ENCODE measurements at places on chromosomes 3 and 15.

- no peak for DNase-seq
These were observed at the start of gene MAPKAPK3 for GRCh38 chr3:50617096-50617791. Gene MAPKAPK3 (plus strand): TSS chr3:50617151. CDS start chr3:50617566, 415 bp downstream.

DNA sequence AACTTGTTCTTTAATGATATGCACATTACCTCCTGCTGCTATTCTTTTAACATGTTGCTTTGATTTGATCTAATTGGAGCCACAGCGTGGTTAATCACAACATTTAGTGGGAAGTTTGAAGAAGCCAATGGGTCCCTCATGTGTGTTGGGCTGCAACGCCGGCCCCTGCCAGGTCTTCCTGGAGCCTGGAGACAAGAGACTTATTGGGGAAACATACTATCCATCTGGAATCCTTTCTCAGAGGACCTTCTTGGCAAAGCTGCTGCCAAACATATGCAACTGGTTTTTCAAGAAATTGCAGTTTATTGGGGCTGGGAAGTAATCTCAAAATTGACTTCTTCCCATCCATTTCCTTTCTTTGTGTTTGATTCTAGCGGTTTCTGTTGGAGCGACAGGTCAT is 396.3 kb upstream of the PROK2 start:
- no peak for DNase-seq

DNA sequence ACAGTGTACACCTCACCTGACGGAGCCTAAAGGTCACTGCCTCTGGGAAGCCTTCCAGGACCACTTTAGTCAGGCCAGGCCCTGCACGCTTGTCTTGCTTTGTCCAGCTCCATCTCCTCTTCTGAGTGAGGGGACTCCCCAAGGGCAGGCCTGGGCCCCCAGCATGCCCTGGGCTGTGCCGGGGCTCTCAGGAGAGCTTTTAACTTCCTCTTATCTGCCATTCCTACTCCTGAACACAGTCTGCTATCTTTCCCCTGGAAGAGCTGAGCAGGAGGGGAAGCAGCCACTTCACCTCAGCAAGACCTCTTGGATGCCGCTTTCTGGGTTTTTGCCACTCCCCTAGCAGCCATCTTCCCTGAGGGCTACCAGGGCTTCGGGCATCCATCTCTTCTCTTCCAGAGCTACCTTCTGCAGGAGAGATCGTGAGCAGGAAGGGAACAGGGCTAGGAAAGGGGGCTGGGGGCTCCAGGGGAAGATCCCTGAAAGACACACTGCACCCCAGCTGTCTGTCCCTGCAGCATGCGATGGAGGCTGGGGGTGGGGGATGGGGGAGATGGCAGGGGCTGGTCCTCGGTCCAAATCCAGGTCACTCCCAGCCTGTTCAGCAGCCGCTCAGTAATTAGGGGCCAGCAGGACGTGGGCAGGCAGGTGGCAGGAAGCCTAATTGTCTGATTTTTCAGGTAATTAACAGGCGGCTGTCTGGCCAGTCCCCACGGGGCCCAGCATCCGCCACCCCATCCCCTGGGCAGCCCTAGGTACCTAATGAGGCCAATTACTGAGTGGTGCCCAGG is 19.9 kb upstream of the RPL29 start:
- DNase-seq = no peak

- DNase-seq = no peak
These were observed 70.8 kb upstream of the ZBTB20 start for GRCh38 chr3:115217678-115218451.

GRCh38 chr15:32943711-32944110 is 225.9 kb downstream of the GREM1 start:
- no peak for DNase-seq

DNA sequence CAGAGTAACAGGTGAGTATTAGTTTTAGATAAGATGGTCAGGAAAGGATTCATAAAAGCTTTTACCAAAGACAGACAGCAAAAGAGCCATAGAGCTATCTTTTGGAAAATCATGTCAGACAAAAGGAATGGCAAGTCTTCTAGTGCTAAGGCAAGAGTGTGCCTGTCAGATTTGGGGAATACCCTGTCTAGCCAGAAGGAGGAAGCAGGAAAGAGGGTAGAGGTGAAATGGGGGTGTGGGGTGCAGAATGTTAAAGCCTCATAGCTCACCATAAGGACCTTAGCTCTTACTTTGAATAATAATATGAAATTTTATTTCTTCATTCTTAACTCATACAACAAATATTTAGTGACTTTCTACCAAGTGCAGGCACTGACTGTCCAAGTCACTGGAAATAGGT is 512.1 kb upstream of the ROBO2 start:
- DNase-seq = no peak

- peak; percentile 24 for DNase-seq
These were observed 20.8 kb downstream of the UBE2E1 start for GRCh38 chr3:23826382-23827064.

- DNase-seq = peak; percentile 60
These were observed 17.7 kb downstream of the SEC62 start for GRCh38 chr3:169984292-169984691.

- DNase-seq = no peak
These were observed 23.1 kb downstream of the AADAC start for GRCh38 chr3:151837057-151837456.

- no peak for DNase-seq
These were observed 130.3 kb downstream of the DLG1 start for GRCh38 chr3:197168063-197168462.

- no peak for DNase-seq
These were observed 181.3 kb downstream of the SNRPN start for GRCh38 chr15:25136119-25136518.

GRCh38 chr15:47872869-47873432 is 155.6 kb downstream of the SEMA6D start:
- no peak for DNase-seq

DNA sequence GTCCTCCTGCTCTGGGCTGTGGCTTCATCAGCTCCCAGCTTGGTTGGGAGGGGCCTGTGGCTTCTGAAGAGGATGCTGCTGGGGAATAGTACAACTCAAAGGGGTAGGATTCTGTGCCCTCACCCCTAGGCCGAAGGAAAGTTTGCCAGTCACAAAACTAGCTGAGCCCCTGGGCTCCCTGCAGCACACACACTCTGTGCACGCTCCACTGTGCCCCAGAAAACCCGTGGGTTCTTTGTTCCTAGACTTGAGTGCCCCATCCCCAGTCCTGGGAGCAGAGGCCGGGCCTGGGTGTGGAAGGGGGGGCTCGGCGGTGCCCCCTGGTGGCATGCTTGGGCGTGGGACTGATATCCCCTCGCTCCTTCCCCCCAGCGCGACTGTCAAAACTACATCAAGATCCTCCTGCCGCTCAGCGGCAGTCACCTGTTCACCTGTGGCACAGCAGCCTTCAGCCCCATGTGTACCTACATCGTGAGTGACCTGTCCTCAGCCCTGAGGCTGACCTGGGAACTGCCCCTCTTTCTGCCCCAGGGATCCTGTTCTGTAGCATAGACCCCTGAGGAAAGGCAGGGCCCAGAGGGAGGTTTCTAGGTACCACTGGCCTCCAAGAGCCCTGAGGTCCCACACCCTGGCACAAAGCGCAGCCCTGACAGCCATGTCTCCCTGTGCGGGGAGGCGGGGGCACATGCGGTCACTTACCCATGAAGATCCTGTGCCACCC is 14.2 kb downstream of the CIB1 start:
- DNase-seq = peak; percentile 68

DNA sequence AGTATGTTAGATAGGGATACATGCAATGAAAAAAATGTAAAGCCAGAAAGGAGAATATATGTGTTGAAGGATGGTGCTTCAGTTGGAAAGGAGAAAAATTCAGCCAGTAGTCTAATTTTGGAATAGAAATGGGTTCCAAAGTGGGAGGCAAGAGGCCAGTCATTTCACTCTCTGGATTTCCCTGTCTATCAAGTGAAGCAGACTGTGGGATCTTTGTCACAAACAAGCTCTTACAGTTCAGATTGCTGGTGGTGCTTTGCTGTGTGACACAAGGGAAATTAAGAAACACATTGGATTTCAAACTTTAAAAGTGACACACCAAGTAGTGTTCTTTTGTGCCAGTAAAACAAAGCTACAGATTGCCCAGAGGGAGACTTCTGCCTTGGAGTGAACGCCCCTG is 82.0 kb upstream of the BFSP2 start:
- DNase-seq = no peak

GRCh38 chr3:103437883-103438282 is 1003.1 kb downstream of the ZPLD1 start:
- no peak for DNase-seq

- no peak for DNase-seq
These were observed 155.2 kb upstream of the C2CD4B start for GRCh38 chr15:62320259-62320658.

DNA sequence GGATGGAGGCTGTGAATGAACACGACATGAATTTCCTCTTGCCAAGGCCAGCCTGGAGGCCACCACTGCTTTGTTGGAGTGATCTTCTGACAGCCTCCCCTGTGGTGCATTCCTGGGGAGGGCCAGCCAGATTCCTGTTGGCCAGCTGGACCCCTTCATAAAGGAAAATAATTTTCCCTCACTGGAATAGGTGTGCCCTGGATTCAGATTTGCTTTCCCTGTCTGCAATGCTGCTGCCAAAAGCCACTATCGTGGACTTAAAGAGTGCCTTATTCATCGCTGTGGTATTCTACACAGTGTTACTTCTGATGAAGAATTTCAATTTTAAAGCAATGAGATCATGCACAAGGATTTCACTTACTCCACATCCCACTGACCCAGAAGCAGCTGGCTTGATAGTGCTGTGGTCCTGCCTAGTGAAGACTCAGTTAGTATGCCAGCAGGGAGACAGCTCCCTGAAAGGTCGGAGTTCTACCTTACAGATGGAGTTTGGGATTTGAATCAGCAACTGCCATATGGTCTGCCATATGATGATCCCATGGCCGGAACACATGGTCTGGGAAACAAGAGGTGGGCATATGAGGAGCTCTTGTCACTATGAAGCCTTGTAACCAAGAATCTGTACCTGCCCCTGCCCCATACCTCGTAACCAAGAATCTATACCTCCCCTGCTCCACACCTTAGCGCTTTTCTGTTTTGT is 145.2 kb downstream of the KLF13 start:
- DNase-seq = no peak

GRCh38 chr3:53180305-53181023 is 19.5 kb downstream of the PRKCD start:
- DNase-seq = no peak

- no peak for DNase-seq
These were observed 29.3 kb downstream of the GRAMD2A start for GRCh38 chr15:72168131-72168807.

GRCh38 chr3:194423317-194423716 is 24.3 kb upstream of the GP5 start:
- DNase-seq = no peak

DNA sequence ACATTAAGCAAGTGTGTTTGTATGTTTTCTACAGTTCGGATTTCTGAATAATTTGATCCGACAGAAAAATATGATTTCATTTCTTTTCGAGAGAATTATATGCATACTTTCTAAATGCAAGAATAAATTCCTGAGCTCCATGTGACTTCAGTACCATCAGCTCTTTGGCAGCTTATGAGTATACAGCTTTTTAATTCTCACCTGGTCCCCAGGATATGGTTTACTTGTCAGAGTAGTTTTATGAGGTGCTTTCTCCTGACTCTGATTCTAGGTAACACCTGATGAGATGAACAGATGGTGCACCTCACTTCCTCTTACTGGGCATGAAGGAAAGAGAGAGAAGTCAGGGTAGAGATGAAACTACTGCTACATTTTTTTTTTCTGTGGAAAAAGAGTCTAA is 3.1 kb downstream of the HGD start:
- DNase-seq = no peak

DNA sequence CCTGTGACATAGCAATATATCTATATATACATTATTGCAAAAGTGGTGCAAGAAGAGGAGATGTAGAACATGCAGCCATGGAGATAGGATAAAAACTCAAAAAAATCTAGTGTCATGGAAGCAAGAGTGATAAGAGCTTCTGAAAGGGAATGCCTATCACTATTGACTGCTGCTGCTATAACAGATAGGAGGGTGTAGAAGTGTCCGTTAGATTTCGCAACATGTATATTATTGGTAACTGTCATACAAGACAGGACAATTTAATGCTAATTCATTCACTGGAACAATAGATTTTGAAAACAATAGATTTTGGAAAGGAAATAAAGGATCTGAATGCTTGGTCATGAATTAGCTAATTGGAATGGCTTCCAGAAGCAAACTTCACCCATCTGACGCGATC is 224.5 kb downstream of the ZNF385D start:
- DNase-seq = no peak

GRCh38 chr15:41530363-41530956 is 13.6 kb downstream of the RPAP1 start:
- no peak for DNase-seq

- no peak for DNase-seq
These were observed 6.3 kb downstream of the DNAH1 start for GRCh38 chr3:52322466-52322865.

- DNase-seq = no peak
These were observed 29.9 kb downstream of the UBE3A start for GRCh38 chr15:25408929-25409328.

DNA sequence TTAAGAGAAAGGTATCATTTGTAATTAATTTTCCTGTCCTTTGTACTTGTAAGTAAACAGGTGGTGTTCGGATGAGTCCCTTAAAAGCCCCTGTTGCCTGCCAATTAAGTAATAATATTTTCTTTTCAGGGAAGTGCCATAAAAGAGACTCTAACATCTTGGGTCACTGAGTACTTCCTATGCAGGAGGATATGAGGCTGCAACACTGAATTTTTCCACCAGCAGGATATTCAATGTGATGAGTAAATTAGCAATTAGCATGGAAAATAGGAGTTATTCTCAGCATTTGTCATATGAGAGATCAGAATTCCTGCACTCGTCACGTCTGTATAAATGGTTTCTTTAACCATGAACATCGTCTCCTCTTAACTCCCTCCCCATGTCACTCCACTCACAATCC is 45.4 kb downstream of the WWTR1 start:
- no peak for DNase-seq

GRCh38 chr3:49469037-49469935 is 781 bp upstream of the DAG1 start:
- DNase-seq = no peak

DNA sequence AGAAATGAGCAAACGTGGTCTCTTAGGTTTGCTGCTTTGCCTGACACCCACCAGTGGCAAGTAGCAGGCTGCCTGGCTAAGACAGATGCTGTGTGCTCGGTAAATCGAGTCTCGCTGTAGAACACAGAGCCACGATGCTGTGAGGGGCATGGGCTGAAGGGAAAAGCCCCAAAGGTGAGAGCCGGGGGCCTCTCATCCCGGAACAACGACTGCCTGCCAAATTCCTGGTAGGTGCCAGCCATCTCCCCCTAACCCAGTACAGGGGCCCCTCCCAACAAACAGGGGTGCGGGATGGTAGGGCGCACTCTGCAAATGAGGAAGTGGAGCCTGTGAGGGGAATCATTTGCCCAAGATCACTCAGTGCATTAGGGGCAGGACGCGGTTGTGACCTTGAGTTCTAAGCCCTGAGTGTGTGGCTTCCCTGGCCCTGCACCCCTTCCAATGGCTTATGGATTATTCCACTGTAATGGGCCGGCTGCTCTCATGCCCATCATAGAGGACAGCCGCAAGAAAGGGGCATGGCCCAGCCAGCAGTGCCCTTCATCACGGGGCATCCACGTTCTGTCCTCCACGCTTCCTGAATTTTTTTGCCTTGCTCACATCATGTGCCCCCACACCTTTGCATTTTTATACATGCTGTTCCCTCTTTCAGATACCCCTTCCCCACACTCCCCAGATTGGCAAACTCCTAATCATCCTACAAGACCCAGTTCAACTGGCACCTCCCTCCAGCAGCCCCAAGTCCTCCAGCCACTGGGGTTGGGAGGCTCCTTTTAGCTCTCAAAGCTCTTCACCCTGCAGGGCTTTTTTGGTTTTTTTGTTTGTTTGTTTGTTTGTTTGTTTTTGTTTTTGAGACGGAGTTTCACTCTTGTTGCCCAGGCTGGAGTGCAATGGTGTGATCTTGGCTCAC is 125.4 kb downstream of the NUP210 start:
- DNase-seq = no peak

GRCh38 chr3:152269056-152269830 is 514 bp downstream of the MBNL1 start:
- DNase-seq = peak; percentile 83

Measured in hematopoietic multipotent progenitor cell treated with erythropoietin and hydrocortisone succinate and interleukin-3 and kit ligand, for 17 days (in vitro differentiated cells).